ENCODE measurements at places on chromosomes 2 and 18.

DNA sequence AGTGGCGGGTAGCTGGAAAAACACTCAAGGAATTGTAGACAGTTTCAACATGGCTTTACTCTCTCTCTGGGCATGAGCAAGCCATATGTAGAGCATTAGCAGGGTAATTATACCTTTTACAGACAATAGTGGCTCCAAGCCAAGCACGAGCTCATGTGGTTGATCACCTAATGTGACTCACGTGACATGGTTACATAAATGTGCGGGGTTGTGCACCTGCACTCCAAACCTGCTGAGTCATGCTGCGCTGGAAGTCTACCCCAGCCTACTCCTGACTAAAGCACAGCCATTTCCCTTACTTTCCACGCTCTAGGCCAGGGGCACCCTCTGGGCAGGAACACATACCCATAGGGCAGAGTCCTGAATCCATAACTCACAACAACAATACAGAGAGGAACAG is 232.8 kb downstream of the MBD5 start:
- no peak for DNase-seq

DNA sequence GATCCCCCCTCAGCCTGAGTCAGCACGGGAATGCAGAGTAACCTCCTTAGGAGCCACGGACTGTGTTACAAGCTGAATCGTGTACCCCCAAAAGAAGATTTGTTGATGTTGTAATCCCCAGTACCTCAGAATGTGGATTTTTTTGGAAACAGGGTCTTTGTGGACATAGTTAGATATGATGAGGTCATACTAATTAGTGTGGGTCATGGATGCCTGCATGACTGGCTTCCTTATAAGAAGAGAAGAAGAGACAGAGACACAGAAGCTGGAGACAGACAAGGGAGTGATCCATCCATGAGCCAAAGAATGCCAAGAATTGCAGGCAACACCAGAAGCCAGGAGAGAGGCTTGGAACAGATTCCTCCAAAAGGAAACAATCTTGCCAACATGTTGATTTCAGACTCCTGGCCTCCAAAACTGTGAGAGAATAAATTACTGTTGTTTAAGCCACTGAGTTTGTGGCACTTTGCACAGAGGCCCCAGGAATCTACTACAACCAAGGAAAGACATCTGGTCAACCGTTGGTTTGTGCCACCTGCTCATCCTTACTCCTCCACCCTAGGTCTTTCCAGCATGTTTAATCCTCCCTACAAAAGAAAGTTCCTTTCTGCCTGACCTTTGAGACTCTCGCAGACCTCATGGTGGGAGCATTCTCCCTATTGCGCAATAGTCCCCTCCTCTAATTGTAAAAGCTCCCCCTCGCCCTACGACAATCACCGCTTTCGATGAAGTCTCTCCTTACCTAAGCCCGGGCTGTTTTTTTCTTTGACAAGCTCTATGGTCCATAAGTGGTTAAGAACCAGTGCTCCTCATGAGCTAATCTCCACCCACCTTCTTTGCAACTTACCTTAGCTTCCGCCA is 91.6 kb downstream of the DNER start:
- DNase-seq, result no peak

DNA sequence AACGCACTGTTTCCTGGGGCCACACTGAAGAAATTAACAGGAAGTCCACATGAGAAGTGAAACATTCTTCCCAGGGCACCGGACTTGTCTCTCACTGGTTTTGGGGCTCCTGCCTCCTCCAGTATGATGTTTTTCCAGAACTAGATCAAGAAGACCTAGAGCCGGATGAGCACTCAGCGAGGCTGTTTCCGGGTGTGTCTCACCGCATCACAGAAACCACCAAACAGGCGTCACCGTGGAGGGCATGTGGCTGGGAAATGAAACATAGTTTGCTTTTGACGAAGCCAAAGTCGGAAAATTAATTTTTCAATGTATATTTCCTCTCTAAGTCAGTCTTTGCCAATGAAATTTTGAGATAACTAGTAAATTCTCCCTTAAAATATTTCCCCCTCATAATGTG is 314.0 kb upstream of the SALL3 start:
- DNase-seq, result no peak

DNA sequence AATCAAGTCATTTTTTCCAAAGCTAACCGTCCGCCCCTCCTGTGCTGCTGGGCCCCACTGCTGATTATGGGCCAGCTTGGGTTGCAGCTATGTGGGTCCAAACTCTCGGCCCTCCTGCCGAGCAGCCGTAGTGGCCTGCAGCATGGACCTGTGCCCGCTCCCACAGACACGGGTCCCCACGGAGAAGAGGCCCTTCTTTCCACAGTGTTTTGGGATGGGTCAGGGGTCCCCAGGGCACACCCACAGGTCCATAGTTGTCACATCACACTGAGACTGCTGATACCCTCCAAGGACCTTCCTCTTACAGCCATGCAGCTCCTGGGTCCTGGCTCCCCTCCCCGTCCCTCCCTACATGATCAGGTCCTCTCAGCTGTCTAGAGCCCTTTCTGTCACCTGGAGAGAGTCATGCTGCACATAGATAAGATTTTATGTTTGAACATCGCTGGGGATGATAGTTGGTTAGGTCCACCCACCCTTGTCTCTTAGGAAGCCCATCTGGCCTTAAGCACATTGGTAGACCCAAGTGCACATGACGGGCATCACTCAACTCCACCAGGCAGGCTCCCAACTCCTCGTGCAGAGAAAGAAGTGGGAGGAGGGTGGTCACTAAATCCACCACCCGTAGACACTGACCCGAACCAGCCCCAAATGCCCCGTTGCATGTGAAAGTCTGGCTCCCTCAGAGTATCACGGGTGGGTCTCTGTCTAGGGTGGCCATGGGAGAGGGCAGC is 17.5 kb downstream of the GPR55 start:
- no peak for DNase-seq

DNA sequence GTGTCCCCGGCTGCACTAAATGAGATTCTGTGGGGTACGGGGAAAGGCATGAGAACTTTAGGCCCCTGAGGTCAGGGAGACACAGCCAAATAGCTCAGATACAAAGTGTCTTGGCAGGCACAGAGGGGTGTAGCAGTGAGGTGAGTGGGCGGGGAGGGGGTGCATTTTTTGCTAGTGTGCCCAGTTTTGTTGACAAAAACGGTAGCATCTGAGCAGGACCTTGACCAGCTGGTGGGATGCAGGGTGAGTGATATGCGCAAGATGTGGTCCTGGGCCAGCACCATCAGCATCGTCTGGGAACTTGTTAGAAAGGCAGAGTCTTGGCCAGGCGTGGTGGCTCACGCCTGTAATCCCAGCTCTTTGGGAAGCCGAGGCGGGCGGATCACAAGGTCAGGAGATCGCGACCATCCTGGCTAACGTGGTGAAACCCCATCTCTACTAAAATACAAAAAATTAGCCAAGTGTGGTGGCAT is 127.3 kb upstream of the LGALSL start:
- no peak for DNase-seq

DNA sequence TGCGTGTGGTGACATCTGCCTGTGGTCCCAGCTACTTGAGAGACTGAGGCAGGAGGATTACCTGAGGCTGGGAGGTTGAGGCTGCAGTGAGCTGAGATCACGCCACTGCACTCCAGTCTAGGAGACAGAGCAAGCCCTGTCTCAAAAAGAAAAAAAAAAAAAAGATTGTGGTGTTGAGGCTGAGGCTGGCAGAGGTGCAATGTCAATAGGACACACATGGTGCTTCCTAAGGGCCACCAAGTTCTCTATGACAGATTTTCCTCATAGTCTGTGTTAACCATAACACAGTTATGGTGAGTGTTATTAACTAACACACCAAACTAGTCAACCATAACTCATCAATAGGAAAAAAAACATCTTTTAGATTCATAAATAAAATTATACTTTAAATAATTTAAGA is 494.4 kb downstream of the TMX3 start:
- no peak for DNase-seq

GRCh38 chr18:13500869-13501542 is 225.4 kb downstream of the FAM210A start:
- DNase-seq, result peak; percentile 86

DNA sequence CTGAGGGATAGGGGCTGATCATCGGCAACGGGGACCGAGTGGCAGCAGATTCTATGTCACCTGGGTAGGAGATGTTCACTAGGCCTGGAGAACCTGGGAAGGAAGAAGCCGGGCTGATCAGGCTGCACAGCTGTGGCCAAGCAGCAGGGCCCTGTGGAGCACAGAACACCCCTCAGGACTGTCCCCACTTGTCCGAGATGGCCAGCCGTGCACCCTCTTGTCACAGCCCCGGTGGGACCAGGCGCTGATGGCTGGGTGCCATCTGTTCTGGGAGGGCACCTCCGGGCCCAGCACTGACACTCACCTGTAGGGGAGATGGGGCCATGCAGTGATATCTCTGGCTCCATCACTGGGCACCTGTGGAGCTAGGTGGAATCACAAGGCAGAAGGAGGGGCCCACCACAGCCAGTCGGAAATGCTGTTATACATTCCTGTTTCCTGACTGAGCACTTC is 217.9 kb upstream of the RAB6C start:
- DNase-seq, result no peak

GRCh38 chr2:165827921-165828276 is 33.9 kb upstream of the GALNT3 start:
- DNase-seq, result no peak

DNA sequence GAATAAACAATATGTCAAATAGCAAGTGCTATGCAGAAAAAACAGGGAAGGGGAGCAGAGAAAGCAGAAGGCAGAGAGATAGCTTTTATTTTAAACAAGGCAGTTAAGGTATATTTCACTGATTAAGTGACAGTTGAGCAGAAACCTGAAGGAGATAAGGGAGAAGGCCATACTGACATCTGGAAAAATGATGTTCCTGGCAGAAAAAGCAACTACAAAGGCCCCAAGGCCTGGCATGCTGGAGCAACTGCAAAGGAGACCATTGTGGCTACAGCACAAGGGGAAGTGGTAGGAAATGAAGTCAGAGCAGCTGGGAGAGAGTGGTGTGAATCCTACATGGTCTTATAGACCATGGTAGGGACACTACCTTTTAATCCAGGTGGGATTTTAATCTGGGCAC is 8.9 kb upstream of the PCBP1 start:
- no peak for DNase-seq

DNA sequence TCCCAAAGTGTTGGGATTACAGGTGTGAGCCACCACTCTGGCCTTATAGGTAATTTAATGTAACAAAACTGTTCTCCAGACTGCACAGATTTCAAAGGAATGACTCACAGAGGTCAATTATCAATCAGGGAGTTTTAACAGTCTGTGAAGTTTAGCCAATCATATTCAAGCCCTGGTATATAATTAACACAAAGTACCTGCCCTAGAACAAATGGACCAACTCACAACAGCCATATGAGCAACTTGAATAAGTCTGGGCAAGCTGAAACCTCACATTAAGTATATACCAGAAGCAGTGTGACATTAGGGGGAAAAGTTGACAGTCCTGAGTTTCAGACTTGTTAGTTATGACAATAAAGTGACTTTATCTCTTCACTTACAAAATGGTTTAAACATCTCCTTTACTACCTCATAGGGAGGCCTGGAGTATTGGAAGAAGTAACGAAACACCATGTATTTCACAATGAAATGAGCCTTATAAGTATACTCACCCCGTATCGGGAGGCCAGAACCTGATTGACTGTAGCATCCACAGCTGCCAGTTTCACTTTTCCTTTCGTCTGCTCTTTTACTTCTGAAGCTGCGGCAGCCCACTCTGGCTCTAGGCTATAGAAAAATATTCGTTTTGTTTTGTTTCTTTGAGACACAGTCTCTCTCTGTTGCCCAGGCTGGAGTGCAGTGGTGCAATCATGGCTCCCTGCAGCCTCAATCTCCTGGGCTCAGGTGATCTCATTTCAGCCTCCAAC is 22.2 kb downstream of the PDIA6 start:
- DNase-seq, result no peak

DNA sequence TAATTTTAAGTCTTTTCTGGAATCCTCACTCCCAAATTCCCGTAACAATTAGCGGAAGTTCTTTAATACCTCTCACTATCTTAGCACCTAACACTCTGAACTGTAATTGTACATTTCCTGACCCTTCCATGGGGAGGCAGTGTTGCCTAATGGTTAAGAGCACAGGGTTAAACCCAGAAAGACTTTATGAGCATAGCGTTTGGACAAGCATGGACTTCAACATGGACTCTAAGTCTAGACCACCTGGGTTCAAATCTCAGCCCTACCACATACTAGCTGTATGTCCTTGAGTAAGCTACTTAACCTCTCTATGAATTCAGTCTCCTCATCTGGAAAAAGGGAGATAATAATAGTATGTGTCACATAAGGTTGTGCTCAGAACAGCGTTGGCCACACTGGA is 13.0 kb downstream of the ANTXR1 start:
- peak; percentile 24 for DNase-seq

DNA sequence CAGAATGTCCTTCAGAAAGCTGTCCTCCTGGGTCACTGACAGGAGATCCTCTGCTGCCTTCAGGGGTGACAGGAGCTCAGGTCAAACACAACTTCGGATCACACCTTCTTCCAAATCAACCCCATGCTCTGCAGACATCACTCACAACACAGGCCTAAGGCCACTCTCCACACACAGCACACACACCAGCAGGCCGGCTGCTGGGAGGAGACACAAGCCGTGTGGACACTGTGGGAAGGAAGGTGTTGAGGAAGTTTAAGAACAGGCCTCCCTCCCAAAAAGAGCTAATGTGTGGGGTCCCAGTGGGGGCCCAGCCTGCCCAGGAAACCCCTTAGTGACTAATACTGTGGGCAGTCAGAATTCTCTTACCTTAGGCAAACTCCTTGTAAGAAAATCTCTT is 290.3 kb upstream of the ID2 start:
- DNase-seq, result no peak

GRCh38 chr2:129302106-129302505 is 677.4 kb upstream of the RAB6C start:
- DNase-seq, result no peak

DNA sequence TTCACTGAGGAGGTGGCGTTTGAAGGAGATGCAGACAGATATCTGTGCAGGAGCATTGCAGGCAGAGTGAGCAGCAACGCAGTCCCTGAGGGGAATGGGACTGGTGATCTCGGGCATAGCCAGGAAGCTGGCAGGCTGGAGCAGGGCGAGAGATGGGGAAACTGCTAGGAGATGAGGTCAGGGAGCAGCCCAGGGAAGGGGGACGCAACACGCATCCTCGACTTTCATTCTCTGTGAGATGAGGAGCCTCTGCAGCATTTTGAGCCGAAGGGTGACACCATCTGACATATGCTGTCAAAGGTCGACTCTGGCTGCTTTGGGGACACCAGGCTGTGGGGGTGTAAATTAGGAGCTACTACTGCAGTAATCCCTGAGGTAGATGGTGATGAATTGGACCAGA is 4.3 kb upstream of the CHRNA1 start:
- no peak for DNase-seq

DNA sequence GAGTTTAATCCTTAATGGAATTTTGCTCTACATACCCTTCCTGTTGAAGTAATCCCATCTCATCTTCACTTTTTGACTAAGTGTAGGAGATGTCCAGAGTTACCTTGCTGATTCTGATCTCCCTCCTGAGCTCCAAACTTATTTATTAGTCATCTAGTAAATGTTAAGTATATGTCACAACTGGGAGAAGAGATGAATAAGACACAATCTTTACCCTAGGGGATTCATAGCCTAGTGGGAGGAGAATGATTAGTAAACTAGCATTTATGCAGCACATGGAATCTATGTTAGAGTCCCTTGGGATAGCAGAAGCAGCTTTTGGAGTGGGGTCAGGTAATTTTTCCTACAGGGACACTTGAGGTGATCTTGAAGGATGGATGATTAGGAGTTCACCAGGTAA is 20.7 kb downstream of the ACVR2A start:
- DNase-seq, result no peak
